Fibroblast of skin of right biceps (primary cell): ENCODE measurements at places on chromosomes 7 and 10.

GRCh38 chr7:73966062-73966940, 61.7 kb upstream of the ELN start:
- no peak for DNase-seq

- peak; percentile 84 for DNase-seq
Measured at GRCh38 chr10:34145715-34146114, 669.4 kb downstream of the PARD3 start.

- DNase-seq = no peak
Measured at GRCh38 chr7:55521512-55521911, 50.8 kb downstream of the VOPP1 start.

- DNase-seq = peak; percentile 12
Measured at GRCh38 chr10:101301111-101301731, 52.7 kb upstream of the BTRC start.

DNA sequence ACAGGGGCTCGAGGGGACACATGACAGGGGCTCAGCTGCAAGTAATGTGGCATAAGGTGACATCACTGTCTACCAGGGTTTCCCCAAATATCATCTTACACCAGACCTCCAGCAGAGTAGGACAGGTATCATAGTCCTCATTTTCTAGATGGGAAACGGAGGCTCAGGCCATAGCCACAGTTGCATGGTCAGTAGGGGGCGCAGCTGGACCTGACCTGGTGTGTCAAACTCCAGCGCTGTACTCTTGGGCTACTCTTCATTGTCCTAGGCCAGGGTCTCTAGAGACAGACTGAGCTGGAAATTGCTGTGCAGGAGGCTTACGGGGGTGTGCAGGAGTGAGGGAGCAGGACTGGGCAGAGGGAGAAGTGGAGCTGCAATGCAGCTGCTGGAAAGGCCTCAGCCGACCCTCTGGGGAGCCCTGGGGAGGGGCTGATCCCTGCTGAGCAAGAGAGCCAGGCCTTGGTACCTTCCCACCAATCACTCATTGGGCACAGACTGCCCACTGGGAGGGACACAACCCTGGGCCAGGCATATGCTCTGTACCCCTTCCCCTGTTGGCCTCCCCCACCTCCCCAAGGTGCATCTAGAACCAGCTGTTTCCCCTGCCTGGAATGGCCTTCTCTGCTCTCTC, 89.9 kb downstream of the CDH23 start:
- DNase-seq = peak; percentile 19

- peak; percentile 95 for DNase-seq
Measured at GRCh38 chr10:104445359-104445758, 91.7 kb downstream of the CFAP58 start.

DNA sequence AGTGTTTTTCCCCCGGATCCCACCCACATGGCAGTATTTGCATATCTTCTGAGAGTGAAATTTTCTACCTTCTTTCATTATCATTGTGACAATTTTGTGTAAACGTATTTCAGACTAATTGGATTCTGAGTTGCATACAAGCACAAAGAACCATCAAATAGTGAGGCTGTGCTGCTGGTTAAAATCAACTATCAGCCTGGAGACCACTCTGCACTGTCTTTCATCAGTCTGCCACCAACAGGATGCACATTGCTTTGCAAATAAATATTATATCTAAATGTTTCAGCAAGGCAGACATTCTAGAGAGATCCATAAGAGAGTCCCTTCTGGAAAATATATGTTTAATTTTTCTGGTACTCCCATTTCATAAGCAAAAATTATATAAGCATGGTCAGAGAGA, 851.8 kb downstream of the XPNPEP1 start:
- no peak for DNase-seq
